ENCODE measurements at places on chromosomes 2 and 18. TPM values are rescaled to one million over a fixed set of nuclear protein-coding genes. Genes with fewer than 3 reads are reported as not detected.

DNA sequence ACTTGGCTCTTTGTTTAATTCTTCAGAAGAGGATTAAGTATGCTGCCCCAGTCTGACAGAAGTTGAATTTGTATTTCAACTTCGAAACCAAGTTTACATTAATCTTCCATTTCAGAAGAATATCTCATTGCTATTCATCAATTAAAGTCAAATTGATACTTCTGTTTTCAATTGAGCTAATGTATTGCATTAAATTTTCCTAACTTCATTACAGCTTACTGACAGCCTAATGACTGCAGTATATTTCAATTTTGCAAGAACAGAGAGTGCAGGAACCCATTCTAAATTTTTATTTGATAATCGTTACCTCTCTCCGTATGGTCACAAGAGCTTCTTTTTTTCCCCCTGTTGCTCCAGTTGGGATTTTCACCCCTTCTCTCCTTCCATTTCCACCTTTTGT, 218.0 kb downstream of the CALCRL start:
- DNase-seq, result no peak

DNA sequence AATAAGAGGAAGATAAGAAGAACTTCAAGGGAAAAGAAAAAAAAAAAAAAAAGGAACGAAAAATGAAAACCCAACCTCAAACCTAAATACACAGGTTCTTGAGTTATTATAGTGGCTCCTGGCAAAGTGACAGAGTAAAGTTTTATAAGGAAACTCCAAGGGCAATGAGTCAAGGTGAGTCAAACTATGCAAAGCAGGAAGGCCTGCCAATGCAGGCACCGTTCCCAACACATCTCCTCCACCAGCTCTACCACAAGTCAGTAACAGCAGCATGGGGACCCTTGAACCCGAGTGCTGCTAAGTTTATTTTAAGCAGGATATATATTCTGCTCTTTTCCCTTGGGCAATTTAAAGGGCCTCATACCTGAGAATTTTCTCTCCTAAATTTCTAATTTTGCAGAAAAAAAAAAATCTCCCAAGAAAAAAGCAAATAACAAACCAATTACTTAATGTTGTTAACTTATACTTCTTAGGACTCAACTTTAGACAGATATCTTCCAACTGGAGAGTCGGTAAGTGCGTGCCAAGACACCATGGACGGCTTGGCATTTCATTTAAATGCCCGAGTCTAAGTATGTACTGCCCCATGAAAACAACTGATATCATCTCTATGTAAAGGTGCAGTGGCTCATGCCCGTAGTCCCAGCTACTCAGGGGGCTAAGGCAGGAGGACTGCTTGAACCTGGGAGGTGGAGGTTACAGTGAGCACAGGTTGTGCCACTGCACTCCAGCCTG, 75.7 kb upstream of the TFCP2L1 start:
- no peak for DNase-seq

- no peak for DNase-seq
These were observed 13.8 kb downstream of the GYPC start for GRCh38 chr2:126669772-126670171.

- no peak for DNase-seq
These were observed 734.2 kb upstream of the SALL3 start for GRCh38 chr18:78245451-78245850.

GRCh38 chr2:108928660-108929377, 60.2 kb downstream of the EDAR start:
- no peak for DNase-seq

GRCh38 chr2:173792741-173793140, 172.4 kb downstream of the SP3 start:
- DNase-seq, result no peak

- no peak for DNase-seq
These were observed 265.9 kb downstream of the TFCP2L1 start for GRCh38 chr2:121019071-121019470.

DNA sequence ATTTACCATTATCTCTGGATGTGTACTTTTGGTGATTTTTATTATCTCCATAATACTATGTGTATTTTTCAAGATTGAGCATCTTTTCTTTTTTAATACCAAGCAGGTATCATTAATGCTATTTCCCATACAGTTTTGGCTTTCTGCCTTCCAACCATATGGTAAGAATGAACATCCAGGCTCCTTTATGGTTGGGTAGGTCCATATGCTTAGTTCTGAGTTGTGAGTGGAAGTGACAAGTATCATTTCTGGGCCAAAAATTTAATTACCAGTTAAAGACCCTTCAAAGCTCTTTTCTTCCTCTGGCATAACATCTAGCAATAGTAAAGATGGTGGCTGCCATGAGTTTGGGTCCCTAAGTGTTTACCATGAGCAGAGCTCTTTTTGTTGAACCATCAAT, 4.3 kb upstream of the RBM43 start:
- no peak for DNase-seq

DNA sequence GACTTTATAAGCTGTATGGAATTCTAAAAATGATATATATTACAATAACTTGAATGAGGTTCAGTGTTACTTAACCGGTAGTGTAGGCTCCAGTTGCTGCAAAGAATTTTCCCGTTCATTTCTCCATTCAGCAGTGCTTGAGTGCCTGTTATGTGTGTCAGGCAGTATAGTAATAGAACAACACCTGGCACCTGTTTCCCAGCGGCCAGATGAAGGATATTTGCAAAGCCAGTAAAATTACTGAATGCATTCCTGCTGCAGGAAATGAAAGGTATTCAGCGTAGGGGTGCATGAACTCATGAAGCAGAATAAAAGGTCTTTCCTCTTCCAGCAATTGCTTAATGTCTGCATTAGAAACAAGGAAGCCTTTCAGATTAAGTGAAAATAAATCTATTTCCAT, 18.8 kb downstream of the YPEL5 start:
- DNase-seq, result no peak

GRCh38 chr2:83665894-83666293, 793.2 kb downstream of the SUCLG1 start:
- no peak for DNase-seq

DNA sequence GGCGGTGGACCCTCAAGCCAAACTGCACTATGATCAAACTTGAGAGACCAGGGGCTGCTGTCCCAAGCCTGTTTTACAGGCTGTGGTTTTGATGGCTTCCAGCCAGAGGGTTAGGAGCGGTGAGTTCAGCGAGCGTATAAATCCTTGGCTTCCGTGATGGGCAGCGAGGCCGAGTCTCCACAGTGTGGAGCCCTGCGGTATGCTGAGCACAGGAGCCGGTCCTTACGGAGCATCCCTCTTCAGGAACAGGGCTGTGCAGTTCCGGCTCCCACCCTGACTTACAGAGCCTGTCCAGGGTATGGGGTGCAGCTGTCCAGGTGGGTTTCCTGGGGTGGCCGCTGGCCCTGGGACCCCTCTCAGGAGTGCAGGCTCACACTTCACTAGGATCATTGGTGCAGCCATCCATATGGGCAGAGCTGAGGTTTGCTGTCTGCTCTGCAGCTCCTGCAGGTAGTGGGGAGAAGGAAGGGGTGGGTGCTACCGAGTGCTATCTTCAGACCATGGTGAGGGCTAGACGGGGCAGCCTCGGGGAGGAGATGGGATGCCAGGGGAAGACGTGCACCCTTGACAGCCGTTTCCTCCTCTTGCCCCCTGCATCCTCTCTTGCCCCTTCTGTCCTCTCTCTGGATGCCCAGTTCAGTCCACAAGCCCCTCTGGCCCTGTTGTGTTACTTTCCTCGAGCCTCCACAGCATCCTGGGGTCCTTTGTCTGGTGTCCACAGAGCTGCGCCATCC, 104.3 kb downstream of the FAM210A start:
- DNase-seq, result no peak

The SULT6B1 gene
- not detected for total RNA-seq

The ANKRD29 gene
- not detected for total RNA-seq

The TMEM247 gene
- total RNA-seq, result not detected
